H9 (cell line): ENCODE measurements at places on chromosomes 6 and 20.

DNA sequence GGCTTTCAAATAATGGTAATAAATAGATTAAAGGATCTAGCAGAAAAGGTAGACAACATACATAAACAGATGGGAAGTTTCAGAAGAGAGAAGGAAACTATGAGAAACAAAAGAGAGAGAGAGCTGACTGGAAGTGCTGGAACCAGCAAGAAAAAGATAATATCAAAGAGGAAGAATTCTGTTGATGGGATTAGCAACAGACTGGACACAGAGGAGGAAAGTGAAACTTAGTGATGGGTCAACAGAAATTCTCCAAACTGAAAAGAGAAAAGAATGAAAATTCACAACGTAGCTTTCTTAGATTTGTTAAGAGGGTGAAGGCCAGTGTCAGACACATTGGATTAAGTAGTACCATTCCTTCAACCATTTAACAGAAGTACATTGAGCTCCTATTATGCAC lies 48.3 kb upstream of the SIRPA start:
- no peaks in the 10 kb centered on the region for H3K36me3 ChIP-seq
- H3K4me3 ChIP-seq: no peak overlapping the region
- no peaks in the 10 kb centered on the region for H3K27me3 ChIP-seq
- no peak overlapping the region for H3K27ac ChIP-seq
- no peak for DNase-seq

GRCh38 chr6:36098920-36099647 lies 31.2 kb upstream of the MAPK13 start:
- H3K4me1 ChIP-seq: no peaks in the 10 kb centered on the region
- no peak overlapping the region for H3K4me3 ChIP-seq
- no peak overlapping the region for H3K27ac ChIP-seq
- DNase-seq: no peak
- no peaks in the 10 kb centered on the region for H3K27me3 ChIP-seq
- peaks cover 22% of the 10 kb centered on the region for H3K36me3 ChIP-seq

DNA sequence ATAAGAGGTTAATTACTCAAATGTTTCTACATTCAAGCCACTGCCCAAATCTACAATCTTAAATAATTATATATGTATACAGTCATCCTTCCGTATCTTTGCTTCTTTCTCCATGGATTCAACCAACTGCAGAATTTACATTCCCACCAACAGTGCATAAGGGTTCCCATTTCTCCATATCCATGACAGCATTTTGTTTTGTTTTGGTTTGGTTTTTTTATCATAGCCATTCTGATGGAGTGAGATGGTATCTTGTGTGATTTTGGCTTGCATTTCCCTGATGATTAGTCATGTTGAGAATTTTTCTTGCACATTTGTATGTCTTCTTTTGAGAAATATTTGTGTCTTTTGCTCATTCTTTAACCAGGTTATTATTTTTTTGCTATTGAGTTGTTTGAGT lies 198.5 kb downstream of the C6orf118 start:
- H3K27me3 ChIP-seq: no peaks in the 10 kb centered on the region
- no peaks in the 10 kb centered on the region for H3K4me1 ChIP-seq
- H3K27ac ChIP-seq: no peak overlapping the region
- H3K4me3 ChIP-seq: no peak overlapping the region
- H3K36me3 ChIP-seq: no peaks in the 10 kb centered on the region

- no peak for DNase-seq
- no peaks in the 10 kb centered on the region; the same call in 1 of the 2 replicates for H3K36me3 ChIP-seq
These were observed 113.9 kb downstream of the RIN2 start for GRCh38 chr20:19872001-19872400.

DNA sequence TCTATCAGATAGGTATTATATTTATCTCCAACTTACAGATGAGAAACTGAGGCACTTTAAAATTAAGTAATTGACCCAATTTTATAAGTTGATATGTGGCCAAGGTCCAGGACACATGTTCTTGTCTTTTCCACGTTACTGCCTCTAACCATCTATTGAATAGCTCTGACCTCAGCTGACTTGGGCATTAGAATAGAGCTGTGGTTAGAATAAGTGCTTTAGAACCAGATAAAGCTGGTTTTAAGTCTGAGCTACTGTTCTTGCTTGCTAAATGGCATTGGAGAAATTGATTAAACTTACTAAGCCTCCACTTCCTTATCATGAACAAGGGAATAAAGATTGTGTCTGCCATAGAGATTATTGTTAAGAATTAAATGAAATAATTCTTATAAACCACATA lies 147.8 kb upstream of the DTNBP1 start:
- no peaks in the 10 kb centered on the region for H3K27me3 ChIP-seq
- H3K27ac ChIP-seq: no peak overlapping the region
- no peak overlapping the region for H3K4me3 ChIP-seq
- H3K36me3 ChIP-seq: no peaks in the 10 kb centered on the region
- no peak for DNase-seq
- no peaks in the 10 kb centered on the region for H3K4me1 ChIP-seq

GRCh38 chr20:8756410-8756809 lies 312.5 kb upstream of the PLCB4 start:
- no peak overlapping the region for H3K4me3 ChIP-seq
- no peak overlapping the region for H3K27ac ChIP-seq
- DNase-seq: no peak
- H3K36me3 ChIP-seq: no peaks in the 10 kb centered on the region; the same call in 2 of the 3 replicates
- H3K27me3 ChIP-seq: no peaks in the 10 kb centered on the region

DNA sequence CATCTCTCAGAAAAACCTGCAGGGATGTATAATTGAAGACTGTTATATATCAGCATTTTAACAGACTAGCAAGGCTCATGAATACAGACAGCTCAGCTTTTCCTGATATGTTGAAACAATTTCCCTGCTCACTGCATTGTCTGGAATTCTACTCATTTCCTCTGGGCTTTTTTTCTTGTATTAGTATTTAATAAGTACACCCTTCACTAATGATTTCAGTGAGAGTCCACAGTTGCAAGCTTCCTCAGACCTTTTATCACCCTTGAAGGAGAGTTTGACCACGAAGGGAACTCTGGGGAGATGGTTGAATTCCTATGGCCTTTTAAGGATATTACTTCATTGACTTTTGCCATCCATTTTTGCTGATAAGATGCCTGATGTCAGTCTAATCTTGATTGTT lies 248.7 kb downstream of the ADGB start:
- no peak overlapping the region for H3K4me3 ChIP-seq
- H3K4me1 ChIP-seq: 0 out of 2 replicates have a peak, but pooled peaks cover 5% of the 10 kb centered on the region
- no peak for DNase-seq
- H3K27ac ChIP-seq: no peak overlapping the region

DNA sequence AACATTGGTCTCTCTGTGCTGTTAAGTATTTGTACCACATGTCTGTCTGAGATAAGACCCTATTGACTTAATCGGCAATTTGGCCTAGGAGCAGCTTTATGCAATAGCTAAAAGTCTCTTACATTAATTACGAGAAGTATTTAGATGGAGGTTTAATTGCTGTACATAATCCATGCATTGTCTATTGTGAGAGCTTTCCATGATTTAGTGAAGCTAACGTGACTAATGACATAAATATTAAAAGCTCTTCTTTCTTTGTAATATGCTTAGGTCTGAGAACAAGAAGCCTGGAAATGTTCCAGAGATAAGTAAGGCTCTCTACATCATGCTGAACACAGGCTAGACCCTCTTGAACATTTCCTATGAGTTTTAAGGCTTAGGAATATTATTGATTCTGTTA lies 32.7 kb upstream of the FAM83B start:
- no peaks in the 10 kb centered on the region for H3K4me1 ChIP-seq
- H3K4me3 ChIP-seq: no peak overlapping the region
- H3K27me3 ChIP-seq: no peaks in the 10 kb centered on the region
- peaks cover 4% of the 10 kb centered on the region; the same call in 1 of the 2 replicates for H3K36me3 ChIP-seq
- H3K27ac ChIP-seq: no peak overlapping the region

DNA sequence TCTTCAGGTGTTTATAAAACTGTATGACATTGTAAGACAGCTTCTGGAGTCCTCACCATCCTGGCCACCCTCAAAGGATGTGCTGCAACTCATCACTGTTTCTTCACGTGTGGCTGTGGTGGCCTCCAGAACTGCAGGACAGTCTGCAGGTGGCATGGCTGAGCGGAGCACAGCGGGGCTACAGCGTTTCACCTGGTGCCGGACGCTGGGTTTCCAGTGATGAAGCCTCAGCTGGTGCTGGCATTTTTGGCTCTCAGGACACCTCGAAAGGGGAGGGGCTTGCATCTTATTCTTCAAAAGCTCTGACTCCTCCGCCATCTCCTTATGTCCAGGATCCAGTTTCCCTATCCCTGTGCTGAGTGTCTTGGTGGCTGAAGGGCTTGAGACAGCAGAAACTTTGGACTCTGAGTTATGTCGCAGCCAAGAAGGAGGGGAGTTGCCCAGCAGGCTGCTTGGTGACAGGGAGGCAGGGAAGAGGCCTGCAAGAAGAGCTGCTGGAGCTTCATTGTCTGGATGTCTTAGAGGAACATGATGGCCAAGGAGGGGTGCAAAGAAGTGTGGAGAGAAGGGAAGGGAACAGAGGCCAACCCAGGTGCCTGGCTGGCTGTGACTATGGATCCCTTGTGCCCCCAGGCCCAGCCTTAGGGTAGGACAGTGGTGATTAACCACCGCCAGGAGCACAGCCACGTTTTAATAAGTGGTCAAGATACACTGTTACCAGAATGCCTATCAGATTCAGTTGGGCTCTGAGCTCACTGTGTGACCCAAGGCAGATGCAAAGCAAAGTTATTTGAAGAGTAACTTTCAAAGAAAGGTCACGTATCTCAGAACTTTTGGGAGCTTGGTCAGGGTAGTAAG lies 58.7 kb downstream of the GTF2H5 start:
- H3K36me3 ChIP-seq: no peaks in the 10 kb centered on the region
- H3K4me1 ChIP-seq: no peaks in the 10 kb centered on the region
- no peaks in the 10 kb centered on the region for H3K27me3 ChIP-seq
- no peak for DNase-seq
- H3K27ac ChIP-seq: no peak overlapping the region

DNA sequence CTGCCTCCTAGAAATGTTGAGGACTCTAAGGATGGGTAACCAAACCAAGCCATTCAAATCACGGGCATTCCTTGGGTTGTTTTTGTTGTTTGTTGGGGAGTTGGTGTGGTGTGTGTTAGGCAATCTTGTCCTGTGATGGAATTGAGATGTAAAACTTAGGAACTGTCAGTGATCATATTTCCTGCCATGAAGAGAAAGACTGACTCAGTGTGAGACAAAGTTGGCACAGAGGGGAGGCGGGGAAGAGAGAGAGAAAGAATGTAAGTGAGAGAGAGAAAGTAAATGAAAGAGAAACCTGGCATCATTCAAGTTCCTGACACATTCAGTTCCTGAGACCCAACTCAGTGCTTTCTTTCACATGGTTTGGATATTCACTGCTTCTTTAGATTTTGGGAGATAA lies 21.6 kb upstream of the FBXO30 start:
- no peak overlapping the region for H3K27ac ChIP-seq
- no peak for DNase-seq
- no peaks in the 10 kb centered on the region for H3K4me1 ChIP-seq
- no peaks in the 10 kb centered on the region for H3K36me3 ChIP-seq

- DNase-seq: no peak
- H3K4me3 ChIP-seq: no peak overlapping the region
- H3K27me3 ChIP-seq: no peaks in the 10 kb centered on the region
- no peak overlapping the region for H3K27ac ChIP-seq
- H3K4me1 ChIP-seq: no peaks in the 10 kb centered on the region
These were observed 32.1 kb upstream of the FILIP1 start for GRCh38 chr6:75525682-75526081.

GRCh38 chr20:51507216-51508036 lies 35.1 kb downstream of the NFATC2 start:
- H3K27ac ChIP-seq: no peak overlapping the region
- DNase-seq: no peak
- no peak overlapping the region for H3K4me3 ChIP-seq

- DNase-seq: peak; percentile 53
- H3K36me3 ChIP-seq: no peaks in the 10 kb centered on the region
- H3K27me3 ChIP-seq: no peaks in the 10 kb centered on the region
- H3K27ac ChIP-seq: no peak overlapping the region
- no peaks in the 10 kb centered on the region for H3K4me1 ChIP-seq
These were observed 81.8 kb downstream of the ISM1 start for GRCh38 chr20:13302647-13303450.

DNA sequence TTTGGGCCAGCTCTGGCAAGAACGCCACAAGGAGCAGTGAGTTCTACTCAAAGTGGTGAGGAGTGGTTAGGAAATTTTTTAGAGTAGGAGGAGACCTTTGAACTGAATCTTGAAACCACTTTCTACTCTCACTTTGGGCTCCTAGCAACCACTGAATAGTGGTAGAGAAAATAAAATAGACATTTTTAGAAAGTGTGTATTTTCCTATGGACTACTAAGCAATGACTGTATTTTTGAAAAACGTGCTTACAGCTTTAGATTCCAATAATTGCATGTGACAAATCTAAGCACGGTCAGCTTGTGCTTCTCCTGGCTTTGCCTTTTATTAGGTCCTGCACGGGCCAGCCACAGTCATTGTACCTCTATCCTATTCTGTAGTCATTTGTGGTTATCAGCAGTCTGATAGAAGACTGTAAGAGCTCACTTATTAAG lies 8.7 kb upstream of the IFNGR1 start:
- no peaks in the 10 kb centered on the region for H3K36me3 ChIP-seq
- H3K4me3 ChIP-seq: no peak overlapping the region
- no peaks in the 10 kb centered on the region for H3K27me3 ChIP-seq
- H3K27ac ChIP-seq: no peak overlapping the region
- no peaks in the 10 kb centered on the region for H3K4me1 ChIP-seq

GRCh38 chr6:6560909-6561308 lies 27.6 kb upstream of the LY86 start:
- no peaks in the 10 kb centered on the region for H3K27me3 ChIP-seq
- H3K27ac ChIP-seq: no peak overlapping the region
- H3K4me1 ChIP-seq: no peaks in the 10 kb centered on the region
- peaks cover 4% of the 10 kb centered on the region; the same call in 1 of the 2 replicates for H3K36me3 ChIP-seq
- H3K4me3 ChIP-seq: no peak overlapping the region
- DNase-seq: no peak

- peaks cover 40% of the 10 kb centered on the region for H3K36me3 ChIP-seq
- H3K4me3 ChIP-seq: no peak overlapping the region
- no peaks in the 10 kb centered on the region for H3K27me3 ChIP-seq
- DNase-seq: no peak
- H3K27ac ChIP-seq: no peak overlapping the region
- H3K4me1 ChIP-seq: no peaks in the 10 kb centered on the region
These were observed 100.6 kb downstream of the MAP3K4 start for GRCh38 chr6:161091972-161092701.
